Endothelial cell (in vitro differentiated cells): ENCODE measurements at places on chromosomes 3 and 15.

- DNase-seq = no peak
These were observed 60.5 kb downstream of the SLMAP start for GRCh38 chr3:57816471-57817095.

DNA sequence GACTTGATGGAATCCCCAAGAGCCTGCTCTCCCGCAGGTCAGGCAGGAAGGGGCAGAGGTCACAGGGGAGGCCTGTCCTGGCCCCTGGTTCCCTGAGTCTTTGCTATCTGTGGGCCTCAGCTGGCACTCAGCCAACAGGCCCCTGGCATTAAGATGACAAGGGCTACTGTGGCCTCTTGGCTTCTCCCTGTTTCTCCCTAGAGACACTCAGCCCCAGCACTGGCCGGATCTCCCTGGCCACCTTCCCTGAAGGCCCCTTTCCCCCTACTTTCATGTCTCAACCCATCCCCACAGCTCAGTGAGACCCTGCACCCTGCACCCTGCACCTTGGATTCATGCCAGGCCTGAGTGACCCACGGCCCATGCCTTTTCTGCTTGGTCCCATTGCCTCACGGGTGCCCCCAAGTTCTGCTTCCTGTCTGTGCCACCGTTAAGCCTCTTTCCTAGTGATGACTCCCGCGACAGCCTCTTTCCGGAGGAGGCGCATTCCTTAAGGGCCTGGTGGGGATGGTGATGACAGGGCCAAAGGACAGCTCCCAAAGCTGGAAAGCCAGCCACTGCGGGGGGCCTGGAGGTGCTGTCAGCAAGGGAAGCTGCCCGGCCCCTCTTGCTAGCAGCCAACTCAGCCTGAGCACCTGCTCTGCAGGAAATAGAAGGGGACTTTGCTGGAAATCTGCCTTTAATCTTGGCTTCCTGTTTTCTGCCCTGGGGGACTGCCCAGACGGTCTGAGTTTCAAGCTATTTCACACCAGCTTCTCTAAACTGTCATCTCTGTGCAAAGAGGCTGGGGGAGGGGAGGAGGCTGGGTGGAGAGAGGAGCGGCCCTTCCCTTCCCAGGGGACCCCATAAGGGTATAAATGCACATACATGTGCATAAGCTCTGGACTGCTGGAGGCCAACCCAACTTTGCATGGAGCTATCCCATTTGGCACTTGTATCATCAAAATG lies 4.8 kb upstream of the CSK start:
- DNase-seq = peak; percentile 41

GRCh38 chr3:172626021-172626640 lies 84.7 kb downstream of the NCEH1 start:
- DNase-seq = no peak

DNA sequence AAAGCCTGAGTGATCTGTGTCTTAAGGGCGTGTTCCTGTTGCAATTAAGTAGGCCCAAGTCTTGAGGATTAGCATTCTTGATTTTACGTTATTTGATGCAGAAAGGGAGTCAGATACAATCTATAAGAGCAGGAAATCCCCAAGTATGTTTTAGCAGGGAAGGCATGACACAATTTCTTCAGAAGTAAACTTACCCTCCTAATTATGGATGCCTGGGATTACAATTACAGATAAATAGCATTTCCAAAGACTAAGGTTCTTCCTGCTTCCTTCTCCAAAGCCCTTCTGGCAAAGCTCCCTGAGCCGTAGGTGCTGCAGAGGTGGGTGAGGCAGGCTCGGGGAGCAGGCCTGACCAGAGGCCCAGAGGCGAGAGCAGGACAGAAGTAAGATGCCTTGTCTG lies 34.9 kb upstream of the ST6GAL1 start:
- no peak for DNase-seq

DNA sequence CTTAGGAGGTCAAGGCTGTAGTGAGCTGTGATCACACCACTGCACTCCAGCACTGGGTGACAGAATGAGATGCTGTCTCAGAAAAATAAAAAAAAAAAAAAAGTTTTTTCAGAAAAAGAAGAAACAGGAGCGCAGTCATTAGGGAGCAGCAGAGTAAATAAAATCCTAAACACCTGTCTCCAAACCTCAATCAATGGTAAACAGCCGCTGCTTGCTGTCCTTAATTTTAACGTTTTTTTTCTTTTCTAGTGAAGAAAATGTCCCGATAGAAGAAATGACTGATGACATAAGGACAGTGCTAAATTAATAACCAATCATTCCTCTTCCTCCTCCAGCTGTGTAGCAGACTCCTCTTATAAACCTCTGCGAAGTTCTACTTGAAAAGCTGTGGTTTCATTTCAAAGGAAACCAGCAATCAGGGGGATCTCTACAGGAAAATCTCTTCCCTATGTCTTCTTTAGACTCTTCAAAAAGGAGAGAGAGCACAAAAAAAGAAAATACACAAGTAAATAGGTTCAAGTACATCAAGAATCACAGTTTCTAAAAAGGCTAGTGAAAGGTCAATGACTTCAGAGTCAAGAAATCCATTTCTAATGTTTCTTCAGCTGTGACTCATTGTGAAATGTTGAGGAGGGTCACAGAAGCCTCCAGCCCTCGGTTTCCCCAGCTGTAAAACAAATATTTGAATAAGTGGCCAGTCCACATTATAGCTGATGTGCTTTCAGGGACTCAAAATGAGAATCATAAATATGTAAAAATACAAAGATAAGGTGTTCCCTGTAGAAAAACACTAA lies 127.6 kb downstream of the TMCO5A start:
- no peak for DNase-seq

DNA sequence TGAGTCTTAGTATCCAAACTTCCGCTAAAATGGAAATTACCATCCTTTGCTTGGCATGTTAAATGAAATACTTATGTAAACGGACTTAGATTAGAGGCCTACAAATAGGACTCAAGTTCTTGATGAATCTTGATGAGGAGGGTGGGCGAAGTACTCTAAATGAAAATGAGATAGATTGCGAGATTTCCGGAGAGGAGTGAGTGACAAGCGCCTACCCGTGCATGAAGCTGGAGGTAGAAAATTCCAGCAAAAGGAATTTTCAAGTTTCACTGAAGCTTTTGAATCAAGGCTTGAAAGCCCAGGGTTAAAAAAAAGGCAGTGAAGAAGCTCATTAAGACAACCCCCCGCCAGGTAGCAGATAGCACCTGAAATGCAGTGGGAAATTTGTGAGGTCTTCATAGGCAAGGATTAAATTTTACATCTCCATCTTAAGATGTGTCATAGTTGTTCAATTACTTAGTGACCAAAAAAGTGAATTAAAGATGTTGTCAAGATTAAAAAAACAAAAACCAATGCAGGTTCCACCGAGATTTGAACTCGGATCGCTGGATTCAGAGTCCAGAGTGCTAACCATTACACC lies 655 bp upstream of the RAB11A start:
- DNase-seq = no peak

DNA sequence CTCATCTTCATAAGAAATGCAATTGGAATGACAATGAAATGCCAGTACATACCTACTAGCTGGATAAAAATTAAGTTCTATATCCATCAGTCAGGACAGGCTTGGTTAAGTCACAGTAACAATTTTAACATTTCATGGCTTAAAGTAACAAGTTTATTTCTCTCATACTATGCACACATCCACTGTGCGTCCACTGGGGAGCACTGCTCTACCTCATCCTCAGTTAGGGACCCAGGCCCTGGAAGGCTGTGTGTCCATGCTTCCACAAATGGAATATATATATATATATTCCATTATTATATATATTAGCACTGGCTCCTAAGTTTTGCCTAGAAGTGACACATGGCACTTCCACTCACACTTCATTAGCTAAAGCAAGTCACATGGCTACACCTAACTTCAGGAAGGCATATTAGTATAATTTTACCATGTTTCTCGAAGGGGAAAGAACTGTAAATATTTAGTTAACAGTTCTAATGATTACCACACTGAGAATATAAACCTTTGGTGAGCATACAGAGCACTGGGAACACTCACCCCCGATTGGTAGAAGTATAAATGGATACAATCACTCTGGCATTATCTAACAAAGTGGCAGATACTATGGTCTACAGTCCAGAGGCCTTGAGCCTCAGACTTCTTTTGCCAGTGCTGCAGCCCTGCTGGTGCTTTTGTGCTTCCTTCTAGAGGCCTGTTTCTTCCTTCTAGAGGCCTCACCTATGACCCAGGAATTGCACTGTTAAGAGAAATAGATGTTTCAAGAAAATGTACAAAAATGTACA lies 28.6 kb downstream of the AP3S2 start:
- no peak for DNase-seq

- DNase-seq = no peak
These were observed 223.2 kb downstream of the MBNL1 start for GRCh38 chr3:152491922-152492321.
